ENCODE measurements at places on chromosomes 3 and 15.

- no peak for DNase-seq
Measured at GRCh38 chr3:81744366-81744765, 17.1 kb downstream of the GBE1 start.

- no peak for DNase-seq
Measured at GRCh38 chr3:106825962-106826605, 551.2 kb upstream of the CCDC54 start.

DNA sequence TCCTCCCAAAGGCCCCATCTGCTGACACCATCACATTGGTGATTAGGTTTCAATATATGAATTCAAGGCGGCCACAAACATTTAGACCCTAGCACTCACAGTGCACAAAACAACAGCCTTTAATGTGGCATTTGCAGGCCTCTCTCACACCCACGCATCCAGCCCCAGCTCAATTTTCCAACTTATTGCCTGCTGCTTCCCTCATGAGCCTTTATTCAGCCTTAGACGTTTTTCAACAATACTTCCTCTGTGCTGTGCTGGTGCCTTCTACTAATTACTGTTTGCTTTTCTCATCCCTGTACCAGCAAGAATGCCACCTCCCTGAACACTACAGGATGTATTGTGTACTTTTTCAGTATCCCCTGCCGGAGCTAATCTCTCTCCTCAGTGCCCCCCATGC, 334.6 kb downstream of the GABRB3 start:
- DNase-seq = no peak

DNA sequence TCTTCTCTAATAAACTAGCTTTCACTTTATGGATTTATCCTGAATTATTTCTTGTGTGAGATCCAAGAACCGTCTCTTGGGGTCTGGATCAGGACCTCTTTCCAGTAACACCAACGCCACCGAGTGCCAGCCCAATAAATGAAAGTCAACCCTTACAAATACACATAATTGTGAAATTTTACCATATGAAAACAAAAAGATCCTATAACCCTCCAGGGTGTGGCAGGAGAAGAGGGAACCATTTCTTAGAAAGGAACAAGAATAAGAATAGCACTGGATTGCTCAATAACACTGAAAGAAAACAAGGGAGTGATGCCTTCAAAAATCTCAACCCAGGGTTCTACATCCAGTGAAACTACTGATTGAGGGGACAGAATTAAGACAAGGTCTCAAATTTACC, 51.6 kb upstream of the ACKR4 start:
- DNase-seq = no peak

DNA sequence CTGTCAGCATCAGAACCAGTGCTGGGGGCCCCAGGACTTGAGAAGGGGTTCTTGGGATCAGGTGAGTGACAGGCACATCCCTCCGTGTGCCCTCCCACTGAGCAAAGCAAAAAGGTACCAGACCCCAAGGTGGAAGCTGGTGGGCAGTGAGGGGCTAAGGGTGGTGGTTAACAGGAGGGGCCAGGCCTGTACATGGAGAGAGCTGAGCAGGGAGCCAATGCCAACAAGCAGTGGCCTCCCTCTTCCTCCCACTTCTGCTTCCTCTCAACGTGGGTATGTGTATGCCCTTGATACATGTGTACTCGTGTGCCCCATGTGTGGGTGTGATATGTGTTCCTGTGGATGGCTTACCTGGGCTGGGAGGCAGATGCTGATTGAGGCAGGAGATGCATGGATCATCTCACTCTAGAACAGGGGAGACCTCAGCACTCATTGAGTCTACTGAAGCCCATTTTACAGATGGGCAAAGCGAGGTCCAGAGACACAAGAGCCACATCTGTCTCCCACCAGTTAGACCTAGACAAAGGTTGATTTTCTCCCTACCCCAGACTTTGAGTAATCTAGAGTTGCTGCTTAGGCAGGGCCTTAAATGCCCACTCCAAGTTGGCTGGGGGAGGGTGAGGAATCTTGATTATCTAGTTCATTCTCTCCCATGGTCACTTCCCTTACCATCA, 945 bp downstream of the VIPR1 start:
- no peak for DNase-seq

- no peak for DNase-seq
Measured at GRCh38 chr3:136753326-136753939, 1.3 kb upstream of the STAG1 start.

- no peak for DNase-seq
Measured at GRCh38 chr3:43126536-43126935, 20.7 kb upstream of the POMGNT2 start.

GRCh38 chr15:31207246-31207645, 105.7 kb upstream of the TRPM1 start:
- DNase-seq = no peak

DNA sequence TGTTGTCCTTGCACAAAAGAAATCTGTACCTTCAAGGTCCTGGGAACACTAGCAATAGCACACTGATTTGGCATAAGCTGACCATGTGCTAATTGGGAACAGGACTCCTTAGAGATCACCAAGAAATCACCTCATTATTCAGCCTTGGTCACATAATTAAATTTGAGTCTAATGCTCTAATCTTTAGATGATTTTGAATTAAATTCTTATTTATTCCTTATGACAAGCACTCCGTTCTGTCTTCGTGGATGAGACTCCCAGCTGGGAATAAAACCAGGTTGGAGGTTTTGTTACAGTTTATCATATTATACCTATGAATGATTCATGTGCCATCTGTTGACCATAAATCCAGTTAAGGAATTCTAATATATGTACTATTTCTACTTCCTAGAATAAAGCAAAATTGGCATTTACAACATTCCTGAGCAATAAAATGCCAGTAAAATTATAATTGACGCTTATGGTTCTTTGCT, 162.2 kb downstream of the MYRIP start:
- DNase-seq = no peak

DNA sequence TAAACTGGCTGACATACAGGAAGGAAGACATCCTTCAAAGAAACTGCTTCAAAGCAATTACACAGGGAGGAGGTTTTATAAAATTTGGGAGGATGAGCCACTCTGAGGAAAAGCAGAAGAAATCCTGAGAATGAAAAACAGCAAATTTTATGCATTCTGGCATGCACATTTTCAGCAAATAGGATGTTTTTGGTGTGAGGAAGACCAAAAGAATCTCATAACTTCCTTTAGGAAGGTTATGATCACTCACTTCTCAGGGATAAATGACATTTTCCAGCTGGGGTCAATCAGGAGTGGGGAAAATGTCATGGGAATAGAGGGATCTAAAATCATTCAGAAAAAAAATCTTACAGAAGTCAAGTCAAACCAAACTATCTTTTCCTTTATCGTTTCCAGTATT, 371.7 kb upstream of the CNTN6 start:
- no peak for DNase-seq

DNA sequence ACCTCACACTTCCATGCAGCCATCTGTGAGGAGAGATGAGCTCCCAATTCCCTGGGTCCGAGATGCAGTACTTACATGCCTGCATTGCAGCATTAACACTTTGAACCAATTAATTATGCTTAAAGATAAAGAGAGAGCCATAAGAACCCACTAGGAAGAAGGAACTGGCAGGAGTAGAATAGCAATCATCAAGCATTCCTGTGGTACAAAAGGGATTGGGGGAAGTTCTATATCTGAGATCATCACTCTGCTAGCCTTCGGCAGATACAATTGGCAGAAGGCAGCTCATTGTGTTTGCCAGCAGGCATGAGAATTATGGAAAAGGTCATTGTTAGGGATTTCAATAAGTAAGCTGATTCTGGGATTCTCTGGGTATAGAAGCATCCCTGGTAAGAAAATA, 891.4 kb downstream of the NTRK3 start:
- DNase-seq = no peak

- DNase-seq = no peak
Measured at GRCh38 chr15:55250392-55250791, 39.2 kb downstream of the RAB27A start.

Measured in caudate nucleus (tissue), 63 donors.